ENCODE measurements at places on chromosomes 3 and 15. TPM values are rescaled to one million over a fixed set of nuclear protein-coding genes. Genes with fewer than 3 reads are reported as not detected.

Gene CAPN7
- 53.3 TPM for total RNA-seq

Gene CFAP92
- total RNA-seq = not detected

Gene RGMA
- 5.4 TPM for total RNA-seq

Gene ANKRD63
- not detected for total RNA-seq

Gene LRRK1
- total RNA-seq = 23.9 TPM

Gene KBTBD12
- not detected for total RNA-seq

Gene FOXL2NB
- not detected for total RNA-seq

Gene THAP10
- 2.5 TPM for total RNA-seq

Gene C3orf80
- 0.15 TPM for total RNA-seq

Gene MYO5C
- 0.58 TPM for total RNA-seq

Measured in smooth muscle cell of trachea (primary cell).